ENCODE measurements at places on chromosomes 1 and 21. TPM values are rescaled to one million over a fixed set of nuclear protein-coding genes. Genes with fewer than 3 reads are reported as not detected.

DNA sequence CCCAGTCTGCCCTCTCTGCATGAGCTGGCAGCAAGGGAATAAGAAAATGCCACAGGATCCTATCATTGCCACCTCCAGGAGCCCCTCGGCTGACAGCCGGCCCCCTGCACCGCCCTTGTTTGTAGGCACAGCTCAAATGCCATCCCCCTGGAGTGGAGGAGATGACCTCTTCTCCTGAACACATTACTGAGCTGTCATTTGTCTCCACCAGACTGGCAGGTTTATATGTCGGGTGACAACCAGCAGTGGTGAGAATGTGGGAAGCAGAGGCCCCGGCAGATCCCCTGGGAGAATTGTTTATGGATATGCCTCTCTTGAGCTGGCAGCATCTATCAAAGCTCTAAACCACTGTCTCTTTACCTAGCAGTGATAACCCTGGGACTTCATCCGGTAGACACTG, 135.4 kb upstream of the FMN2 start:
- DNase-seq = no peak
- peaks cover 7% of the 10 kb centered on the region for H3K27me3 ChIP-seq
- H3K36me3 ChIP-seq = no peaks in the 10 kb centered on the region
- H3K4me1 ChIP-seq = no peaks in the 10 kb centered on the region

- H3K27me3 ChIP-seq = peaks cover 14% of the 10 kb centered on the region
- DNase-seq = no peak
- H3K4me1 ChIP-seq = no peaks in the 10 kb centered on the region
- H3K27ac ChIP-seq = no peak overlapping the region
- H3K36me3 ChIP-seq = no peaks in the 10 kb centered on the region
Observed at GRCh38 chr21:32991361-32991760, 34.4 kb upstream of the OLIG2 start.

DNA sequence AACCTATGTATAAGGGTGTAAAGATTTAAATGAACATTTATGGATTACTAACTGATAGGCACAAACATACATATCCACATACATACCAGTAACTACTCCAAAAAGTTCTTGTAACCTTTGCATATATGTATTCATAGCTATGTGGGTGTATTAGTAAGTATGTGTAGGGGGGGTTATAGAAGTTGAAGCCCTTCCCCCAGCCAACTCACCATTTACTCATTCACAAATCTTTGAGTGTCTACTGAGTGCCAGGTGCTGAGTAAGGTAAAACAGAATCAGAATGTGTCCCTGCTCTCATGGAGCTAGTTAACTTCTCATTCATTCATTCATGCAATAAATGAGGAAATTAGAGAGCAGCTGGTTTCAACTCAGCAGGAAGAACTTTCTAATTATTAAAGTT, 1.3 kb downstream of the C1orf146 start:
- DNase-seq = no peak
- H3K27me3 ChIP-seq = no peaks in the 10 kb centered on the region
- H3K27ac ChIP-seq = no peak overlapping the region
- H3K36me3 ChIP-seq = no peaks in the 10 kb centered on the region
- no peak overlapping the region for H3K4me3 ChIP-seq

CREG1 gene
- 8.8 TPM for total RNA-seq

GRCh38 chr1:44112486-44112885, 6.1 kb upstream of the KLF17 start:
- H3K27me3 ChIP-seq = peaks cover 1% of the 10 kb centered on the region
- no peak for DNase-seq
- no peaks in the 10 kb centered on the region for H3K4me1 ChIP-seq
- no peak overlapping the region for H3K4me3 ChIP-seq
- no peaks in the 10 kb centered on the region for H3K36me3 ChIP-seq

DNA sequence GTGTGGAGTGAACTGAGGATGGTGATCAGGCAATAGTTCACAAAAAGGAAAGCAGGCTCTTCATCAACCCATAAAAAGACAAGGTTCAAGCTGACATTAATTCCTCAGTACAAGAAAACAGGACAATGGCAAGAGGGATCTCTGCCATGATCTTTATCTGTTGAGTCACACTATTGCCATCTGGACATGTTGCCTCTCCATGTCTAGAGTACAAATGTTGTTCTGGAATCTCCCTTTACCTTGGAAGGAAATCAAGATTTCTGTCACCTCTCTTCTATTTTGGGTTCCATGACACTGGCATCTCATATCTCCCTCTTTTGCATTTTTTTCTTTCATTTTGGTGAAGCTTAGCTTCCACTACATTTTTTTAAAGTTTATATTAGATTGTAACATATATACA, 329.1 kb downstream of the USP25 start:
- no peak overlapping the region for H3K4me3 ChIP-seq
- no peaks in the 10 kb centered on the region for H3K27me3 ChIP-seq
- H3K4me1 ChIP-seq = no peaks in the 10 kb centered on the region
- H3K36me3 ChIP-seq = no peaks in the 10 kb centered on the region
- DNase-seq = no peak

NGF gene
- not detected for total RNA-seq

DNA sequence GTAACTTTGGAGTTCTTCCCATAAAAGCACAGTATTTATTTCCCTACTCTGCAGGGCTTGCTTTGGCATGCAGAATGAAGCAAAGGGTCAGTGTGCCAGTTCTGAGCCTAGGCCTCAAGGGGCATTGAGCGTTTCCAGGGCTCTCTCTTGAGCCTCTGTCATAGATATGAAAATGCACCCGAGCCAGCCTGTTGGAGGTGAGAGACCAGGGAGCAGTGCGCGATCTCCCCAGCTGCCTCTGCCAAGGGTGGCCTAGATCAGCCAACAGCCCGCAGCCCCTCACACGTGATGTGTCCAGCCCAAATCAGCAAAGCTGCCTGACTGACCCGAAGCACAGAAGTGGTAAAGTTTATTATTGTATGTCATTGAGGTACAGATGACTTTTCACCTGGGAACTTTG, 63.7 kb downstream of the TENT5C start:
- H3K27me3 ChIP-seq = peaks cover 2% of the 10 kb centered on the region
- H3K36me3 ChIP-seq = no peaks in the 10 kb centered on the region
- no peak overlapping the region for H3K27ac ChIP-seq
- peaks cover 32% of the 10 kb centered on the region for H3K4me1 ChIP-seq

DNA sequence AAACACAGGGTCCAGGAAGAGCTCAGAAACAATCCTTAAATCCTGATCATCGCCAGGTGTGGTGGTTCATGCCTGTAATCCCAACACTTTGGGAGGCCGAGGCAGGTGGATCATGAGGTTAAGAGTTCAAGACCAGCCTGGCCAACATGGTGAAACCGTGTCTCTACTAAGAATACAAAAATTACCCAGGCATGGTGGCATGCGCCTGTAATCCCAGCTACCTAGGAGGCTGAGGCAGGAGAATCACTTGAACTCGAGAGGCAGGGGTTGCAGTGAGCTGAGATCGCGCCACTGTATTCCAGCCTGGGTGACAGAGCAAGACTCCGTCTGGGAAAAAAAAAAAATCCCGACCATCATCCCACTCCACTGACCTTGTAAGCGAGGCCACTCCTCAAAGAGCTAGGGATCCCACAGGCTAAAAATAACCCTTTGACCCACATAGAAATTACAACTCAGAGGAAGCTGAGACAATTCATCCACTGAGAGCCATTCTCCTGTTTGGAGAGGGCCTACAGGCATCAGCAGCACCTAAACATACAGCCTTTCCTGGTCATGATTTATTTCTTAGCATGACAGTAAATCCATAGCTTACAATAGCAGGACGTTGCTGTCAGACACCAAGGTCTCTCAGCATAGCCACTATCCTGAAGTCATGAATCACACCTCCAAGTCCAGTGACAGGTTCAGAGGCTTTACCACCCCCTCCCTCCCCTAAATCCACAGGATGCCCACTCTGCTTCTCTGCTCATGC, 66.7 kb downstream of the TGFBR3 start:
- DNase-seq = no peak
- no peak overlapping the region for H3K4me3 ChIP-seq
- no peaks in the 10 kb centered on the region for H3K27me3 ChIP-seq
- no peaks in the 10 kb centered on the region for H3K36me3 ChIP-seq

GRCh38 chr1:174433451-174433850, 14.3 kb upstream of the GPR52 start:
- no peak for DNase-seq
- no peak overlapping the region for H3K4me3 ChIP-seq
- peaks cover 12% of the 10 kb centered on the region for H3K36me3 ChIP-seq
- H3K27ac ChIP-seq = no peak overlapping the region
- no peaks in the 10 kb centered on the region for H3K4me1 ChIP-seq

- no peak for DNase-seq
- H3K36me3 ChIP-seq = no peaks in the 10 kb centered on the region
- H3K27ac ChIP-seq = no peak overlapping the region
- H3K4me3 ChIP-seq = no peak overlapping the region
- no peaks in the 10 kb centered on the region for H3K4me1 ChIP-seq
Observed at GRCh38 chr1:200962631-200963030, 60.9 kb downstream of the KIF21B start.

GRCh38 chr1:211935448-211935970, 99.8 kb downstream of the INTS7 start:
- H3K4me1 ChIP-seq = peaks cover 52% of the 10 kb centered on the region
- peak overlapping the region; percentile 26 for H3K4me3 ChIP-seq
- peak overlapping the region; percentile 72 for H3K27ac ChIP-seq
- peaks cover under 1% of the 10 kb centered on the region for H3K36me3 ChIP-seq

- no peak overlapping the region for H3K27ac ChIP-seq
- H3K27me3 ChIP-seq = peaks cover 22% of the 10 kb centered on the region
- H3K36me3 ChIP-seq = peaks cover 2% of the 10 kb centered on the region
Observed at GRCh38 chr1:1040004-1040991, 20.4 kb downstream of the AGRN start.

DNA sequence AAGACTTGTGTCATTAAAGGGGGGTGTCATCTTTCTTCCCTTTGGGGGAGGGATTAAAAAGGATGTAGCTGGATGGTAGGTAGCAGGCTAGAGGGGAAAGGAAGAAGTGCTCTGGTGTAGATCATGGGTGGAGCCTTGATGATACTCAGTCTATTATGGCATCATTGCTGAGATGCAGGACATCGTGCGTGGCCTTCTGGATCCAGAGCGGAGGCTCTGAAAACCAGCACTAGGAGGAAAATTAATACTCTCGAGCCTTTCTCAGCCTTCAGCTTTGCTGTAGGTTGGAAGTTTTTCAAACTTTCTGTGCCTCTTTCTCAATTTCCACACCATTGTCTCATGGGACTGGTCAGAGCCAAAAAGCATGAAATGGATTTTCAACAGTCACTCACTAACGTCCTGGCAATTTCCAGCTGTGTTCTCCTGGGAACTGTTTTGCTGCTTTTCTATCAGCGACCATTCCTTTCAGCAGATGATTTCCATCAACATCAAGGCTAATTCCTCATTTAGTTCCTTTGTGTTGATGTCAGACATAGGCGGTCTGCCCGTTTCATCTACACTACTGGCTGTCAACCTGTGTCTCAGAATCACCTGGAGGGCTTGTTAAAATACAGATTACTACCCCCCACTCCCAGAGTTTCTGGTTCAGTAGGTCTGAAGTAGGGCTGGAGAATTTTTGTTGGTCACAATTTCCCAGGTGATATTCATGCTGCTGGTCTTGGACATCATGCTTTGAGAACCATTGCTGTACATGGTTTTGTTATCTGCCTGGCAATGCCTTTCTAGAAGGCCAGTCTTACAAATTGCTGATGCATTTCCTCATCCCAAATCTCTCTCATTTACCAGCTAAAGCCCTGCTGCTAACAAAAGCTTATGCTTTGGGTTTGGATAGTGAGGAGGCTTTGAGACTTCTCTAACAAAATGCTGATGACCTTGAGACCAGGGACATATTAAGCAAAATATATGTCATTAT, 7.7 kb downstream of the CACNA1E start:
- H3K36me3 ChIP-seq = no peaks in the 10 kb centered on the region
- no peaks in the 10 kb centered on the region for H3K4me1 ChIP-seq
- no peak overlapping the region for H3K27ac ChIP-seq
- no peak overlapping the region for H3K4me3 ChIP-seq
- peaks cover 46% of the 10 kb centered on the region for H3K27me3 ChIP-seq

GRCh38 chr1:179129702-179130473, 48.0 kb downstream of the TOR3A start:
- peaks cover 12% of the 10 kb centered on the region for H3K36me3 ChIP-seq
- H3K27me3 ChIP-seq = no peaks in the 10 kb centered on the region
- peak overlapping the region; percentile 61 for H3K4me3 ChIP-seq
- DNase-seq = peak; percentile 31
- peak overlapping the region; percentile 92 for H3K27ac ChIP-seq

GRCh38 chr1:84758968-84759491, 68.8 kb upstream of the SSX2IP start:
- H3K27ac ChIP-seq = peak overlapping the region; percentile 14
- H3K36me3 ChIP-seq = no peaks in the 10 kb centered on the region
- DNase-seq = peak; percentile 58
- H3K4me3 ChIP-seq = peak overlapping the region; percentile 29
- peaks cover 8% of the 10 kb centered on the region for H3K27me3 ChIP-seq
- peaks cover 16% of the 10 kb centered on the region for H3K4me1 ChIP-seq

DNA sequence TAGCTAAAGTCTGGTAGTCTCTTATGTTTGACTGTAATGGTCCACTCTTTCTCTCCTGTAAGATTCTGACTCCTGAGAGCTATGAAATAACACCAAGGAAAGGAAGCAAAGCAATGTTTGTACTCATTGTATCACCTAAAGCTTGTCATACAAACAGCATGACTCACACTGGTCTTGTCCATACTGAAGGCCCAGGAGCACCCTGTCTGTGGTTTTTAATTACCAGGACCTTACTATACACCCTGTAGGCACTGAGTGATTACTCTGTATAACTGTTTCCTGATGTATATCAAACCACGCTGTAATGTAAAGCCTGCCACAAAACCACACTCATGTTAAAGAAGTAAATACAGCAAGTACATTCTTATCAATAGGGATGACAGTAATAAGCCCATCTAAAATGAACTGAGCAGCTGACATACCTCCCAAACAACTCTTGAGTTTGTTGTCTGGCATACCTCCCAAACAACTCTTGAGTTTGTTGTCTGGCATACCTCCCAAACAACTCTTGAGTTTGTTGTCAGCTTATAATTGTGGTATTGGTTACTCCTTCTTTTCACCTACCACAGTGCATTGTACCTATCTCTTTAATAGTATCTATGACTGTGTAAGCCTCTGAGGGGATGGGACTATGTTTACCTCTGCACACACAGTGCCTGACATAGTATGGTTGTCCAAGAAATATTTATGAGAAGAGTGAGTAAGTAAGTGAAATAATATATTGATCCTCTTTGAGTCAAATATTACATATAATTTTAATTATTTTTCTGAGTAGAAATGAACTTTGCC, 11.6 kb upstream of the TNFSF18 start:
- H3K4me3 ChIP-seq = no peak overlapping the region
- no peak overlapping the region for H3K27ac ChIP-seq
